Activated naive CD8-positive, alpha-beta T cell treated with anti-CD3 and anti-CD28 coated beads for 36 hours (primary cell): ENCODE measurements at places on chromosomes 12 and 14. TPM values are rescaled to one million over a fixed set of nuclear protein-coding genes. Genes with fewer than 3 reads are reported as not detected.

The KCNC2 gene
- total RNA-seq, result not detected

The CIDEB gene
- total RNA-seq, result 6.0 TPM

The GLIPR1L2 gene
- total RNA-seq, result not detected

The ERP27 gene
- total RNA-seq, result 1.3 TPM

The HOXC9 gene
- total RNA-seq, result not detected

The KLRD1 gene
- 2.6 TPM for total RNA-seq

The MUCL1 gene
- not detected for total RNA-seq

The TTC9 gene
- total RNA-seq, result 4.9 TPM

The LGR5 gene
- not detected for total RNA-seq

The NGB gene
- not detected for total RNA-seq

The MYO1H gene
- not detected for total RNA-seq

The POTEG gene
- not detected for total RNA-seq

The NRIP2 gene
- not detected for total RNA-seq

The TRAF3 gene
- total RNA-seq, result 39.2 TPM

The SDR9C7 gene
- not detected for total RNA-seq

The TMBIM6 gene
- 400 TPM for total RNA-seq

The PRR4 gene
- 1.4 TPM for total RNA-seq

The KERA gene
- not detected for total RNA-seq

The DLST gene
- 134 TPM for total RNA-seq

The GALNT9 gene
- total RNA-seq, result not detected

The ENDOU gene
- not detected for total RNA-seq

The GSG1 gene
- not detected for total RNA-seq

The AQP2 gene
- total RNA-seq, result not detected
